ENCODE measurements at places on chromosomes 16 and 17.

- no peak for DNase-seq
Measured at GRCh38 chr16:47096297-47096696, 47.4 kb downstream of the NETO2 start.

DNA sequence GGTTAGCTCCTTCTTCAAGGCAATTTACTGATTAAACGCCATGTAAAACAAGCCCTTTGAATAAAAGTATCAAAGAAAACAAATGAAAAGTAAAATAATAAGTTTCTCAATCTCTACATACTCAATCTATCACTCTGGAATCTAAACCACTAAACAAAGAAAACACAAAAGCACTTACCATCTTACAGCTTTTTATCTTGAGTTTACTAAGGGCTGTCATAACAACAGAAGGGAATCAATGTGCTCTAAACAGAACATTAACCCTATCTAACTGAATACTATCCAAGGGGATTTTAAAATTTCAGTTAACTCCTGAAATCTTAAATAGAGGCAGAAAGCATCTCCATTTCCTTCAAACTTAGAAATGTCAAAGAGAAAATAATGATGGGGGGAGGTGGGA lies 3.4 kb downstream of the SKA2 start:
- no peak for DNase-seq

DNA sequence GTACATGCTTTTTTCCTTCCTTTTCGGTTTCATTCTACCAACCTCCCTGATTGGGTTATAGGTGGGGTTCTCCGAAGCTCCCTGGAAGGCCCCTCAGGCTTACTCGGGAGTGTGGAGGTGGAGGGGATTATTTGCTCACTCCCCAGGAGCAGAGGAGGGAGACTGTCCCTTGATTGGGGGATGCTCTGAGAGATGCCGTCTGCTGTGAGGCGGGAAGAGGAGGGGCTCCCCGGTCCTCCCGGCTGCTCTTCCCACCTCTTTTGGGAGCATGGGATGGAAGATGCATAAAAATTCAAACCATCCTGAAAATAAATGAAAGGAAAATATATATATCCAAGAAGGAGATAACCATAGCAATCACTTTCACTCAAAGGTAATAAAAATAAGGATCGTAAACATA lies 16.1 kb upstream of the RPTOR start:
- DNase-seq: no peak

- no peak for DNase-seq
Measured at GRCh38 chr16:73890186-73891128, 406.2 kb upstream of the PSMD7 start.

GRCh38 chr17:62351176-62351575 lies 29.2 kb upstream of the EFCAB3 start:
- no peak for DNase-seq

DNA sequence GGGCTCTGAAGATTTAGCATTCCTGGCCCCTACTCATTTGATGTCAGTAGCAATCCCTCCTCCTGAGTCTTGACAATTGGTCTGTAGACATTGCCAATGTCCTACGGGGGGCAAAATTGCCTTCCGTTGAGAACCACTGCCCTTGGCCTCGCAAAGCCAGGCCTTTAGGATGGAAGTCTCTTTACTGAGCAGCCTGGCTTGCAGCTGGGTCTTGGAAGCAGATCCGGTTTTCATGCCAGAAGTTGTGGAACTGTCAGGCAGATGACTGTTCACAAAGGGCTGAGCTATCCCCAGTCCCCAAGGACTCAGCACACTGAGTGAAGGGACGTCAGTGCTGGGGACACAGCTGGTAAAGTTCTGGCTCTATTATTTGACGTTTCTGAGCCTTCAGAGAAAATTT lies 83.2 kb downstream of the WSCD1 start:
- no peak for DNase-seq

- DNase-seq: no peak
Measured at GRCh38 chr17:2444382-2444781, 43.5 kb upstream of the MNT start.

- DNase-seq: peak; percentile 80
Measured at GRCh38 chr16:28925386-28926228, 569 bp upstream of the RABEP2 start.

DNA sequence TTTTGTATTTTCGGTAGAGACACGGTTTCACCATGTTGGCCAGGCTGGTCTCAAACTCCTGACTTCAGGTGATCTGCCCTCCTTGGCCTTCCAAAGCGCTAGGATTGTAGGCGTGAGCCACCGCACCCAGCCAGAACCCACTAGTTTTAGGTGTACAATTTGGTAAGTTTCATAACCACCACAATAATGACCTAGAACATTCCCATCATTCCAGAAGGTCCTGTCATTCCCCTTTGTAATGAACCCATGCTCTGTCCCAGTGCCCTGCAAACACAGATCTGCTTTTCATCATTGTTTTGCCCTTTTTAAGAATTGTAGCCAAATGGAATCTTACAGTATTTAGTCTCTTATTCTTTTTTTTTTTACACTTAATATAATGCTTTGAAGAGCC lies 35.6 kb upstream of the IRF8 start:
- DNase-seq: no peak
